Fibroblast of pulmonary artery (primary cell): ENCODE measurements at places on chromosomes 3 and 15.

DNA sequence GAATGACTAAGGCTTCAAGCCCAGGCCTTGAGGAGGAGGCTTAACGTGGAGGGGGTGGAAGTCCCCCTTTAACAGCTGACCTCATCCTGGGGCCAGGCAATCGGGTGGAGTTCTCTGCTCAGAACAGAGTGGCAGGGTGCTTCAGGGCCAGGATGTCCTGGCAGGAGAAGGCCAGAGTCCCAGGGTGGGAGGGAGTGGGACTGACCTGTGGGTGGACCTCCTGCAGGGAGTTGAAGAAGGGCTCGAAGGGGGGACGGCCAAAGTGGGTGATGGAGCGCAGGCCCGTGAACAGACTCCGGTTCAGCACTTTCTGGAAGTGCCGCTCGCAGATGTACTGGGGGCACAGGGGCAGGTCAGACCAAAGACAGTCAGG, 19.6 kb downstream of the DUOX2 start:
- DNase-seq = no peak

DNA sequence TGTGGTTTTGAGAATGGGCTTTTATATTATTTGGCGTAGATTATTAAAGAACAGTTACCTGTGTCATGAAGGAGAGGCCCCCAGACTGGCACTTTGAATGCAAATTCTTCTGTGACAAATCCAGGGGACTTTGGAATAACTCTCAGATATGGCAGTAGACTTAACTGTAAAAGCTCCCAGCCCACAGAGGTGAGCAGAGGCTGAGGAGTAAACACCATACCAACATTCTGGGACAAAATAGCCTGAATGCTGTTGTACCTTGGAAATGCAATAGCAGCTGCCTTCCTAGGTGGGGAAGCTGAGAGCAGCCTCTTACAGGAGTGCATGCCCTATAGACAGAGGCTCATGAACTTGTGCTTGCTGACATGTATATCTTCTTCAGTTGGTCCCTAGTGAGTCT, 187.6 kb upstream of the CTDSPL start:
- no peak for DNase-seq

DNA sequence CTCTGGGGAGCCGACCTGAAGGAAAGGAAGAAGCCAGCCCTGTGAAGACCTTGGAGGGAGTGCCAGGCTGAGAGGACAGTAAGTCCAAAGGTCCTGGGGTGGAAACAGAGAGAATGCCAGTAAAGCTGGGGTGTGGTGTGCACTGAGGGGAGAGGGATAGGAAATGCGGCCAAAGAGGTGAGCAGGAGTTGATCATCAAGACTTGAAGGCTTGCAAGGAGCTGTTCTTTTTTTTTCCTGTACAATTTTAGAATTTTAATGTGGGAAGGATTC, 73.8 kb downstream of the SYNPR start:
- DNase-seq = no peak

DNA sequence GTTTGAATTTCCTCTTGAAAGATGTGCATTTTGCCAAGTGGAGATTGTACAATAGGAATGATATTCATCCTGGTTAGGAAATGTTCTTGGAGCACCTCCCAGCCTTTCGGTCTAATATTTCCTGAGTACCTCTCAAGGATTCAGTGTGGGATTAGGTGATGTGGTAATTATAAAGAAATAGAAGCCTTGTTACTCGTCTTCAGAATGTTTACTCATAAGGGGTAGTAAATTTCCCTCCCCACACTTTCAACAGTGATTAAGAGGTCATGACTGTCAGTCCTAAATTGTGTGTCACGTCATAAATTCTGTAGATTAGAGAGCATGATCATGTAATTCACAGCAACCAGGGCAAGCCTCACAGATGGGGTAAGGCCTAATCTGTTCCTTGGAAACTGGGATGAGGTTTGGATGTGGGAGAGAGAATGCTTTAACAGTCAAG, 633.1 kb upstream of the TBL1XR1 start:
- peak; percentile 93 for DNase-seq

- DNase-seq = no peak
These were observed 6.7 kb upstream of the SEC11A start for GRCh38 chr15:84722628-84723027.

DNA sequence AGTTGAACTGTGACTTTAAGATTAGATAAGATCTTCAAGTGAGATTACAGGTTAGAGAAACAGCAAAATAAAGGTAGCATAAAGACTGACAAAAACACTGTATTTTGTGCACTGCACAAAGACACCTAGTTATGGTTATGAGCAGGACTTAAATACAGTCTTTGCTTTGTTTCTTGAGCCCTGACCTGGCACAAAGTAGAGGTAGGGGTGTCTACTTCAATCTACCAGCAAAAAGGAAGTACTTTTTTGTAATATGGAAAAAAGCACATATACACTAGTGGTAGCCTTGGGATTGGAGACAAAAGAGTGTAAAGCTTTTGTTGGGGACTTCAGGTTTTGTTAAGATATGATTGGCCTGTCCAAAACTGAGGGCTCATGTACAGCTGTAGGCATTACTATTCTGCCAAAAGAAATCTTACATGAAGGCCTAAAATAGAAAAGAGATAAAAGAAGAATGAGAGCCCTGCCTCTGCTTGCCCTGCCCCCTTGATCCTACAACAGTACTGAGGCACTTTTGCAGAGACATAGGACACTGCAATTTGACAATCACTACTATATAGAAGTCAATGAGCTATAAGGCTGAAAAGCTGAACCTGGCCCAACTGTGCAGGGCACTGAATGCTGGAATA, 194.3 kb downstream of the CBLB start:
- no peak for DNase-seq

DNA sequence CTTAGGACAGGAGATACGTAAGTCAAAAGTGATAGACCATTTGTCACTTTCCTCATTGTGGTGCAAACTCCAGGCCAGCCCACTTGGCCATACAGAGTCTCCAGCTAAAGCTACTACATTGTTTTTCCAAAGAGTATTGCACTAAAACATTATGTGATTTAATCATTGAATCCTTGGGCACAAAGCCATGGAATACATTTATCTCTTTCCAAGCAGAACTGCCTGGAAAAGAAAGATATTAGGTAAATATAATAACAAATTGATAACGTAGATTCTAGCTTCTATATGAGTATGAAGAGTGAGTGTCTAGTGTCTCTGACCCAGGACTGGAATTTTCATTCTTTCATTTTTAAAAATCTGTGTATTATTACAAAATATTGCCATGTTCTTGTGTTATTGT, 863.7 kb upstream of the SEMA6D start:
- no peak for DNase-seq

GRCh38 chr3:18951333-18951732, 197.0 kb upstream of the KCNH8 start:
- no peak for DNase-seq

- DNase-seq = no peak
These were observed 17.4 kb downstream of the GPR160 start for GRCh38 chr3:170055209-170055608.

DNA sequence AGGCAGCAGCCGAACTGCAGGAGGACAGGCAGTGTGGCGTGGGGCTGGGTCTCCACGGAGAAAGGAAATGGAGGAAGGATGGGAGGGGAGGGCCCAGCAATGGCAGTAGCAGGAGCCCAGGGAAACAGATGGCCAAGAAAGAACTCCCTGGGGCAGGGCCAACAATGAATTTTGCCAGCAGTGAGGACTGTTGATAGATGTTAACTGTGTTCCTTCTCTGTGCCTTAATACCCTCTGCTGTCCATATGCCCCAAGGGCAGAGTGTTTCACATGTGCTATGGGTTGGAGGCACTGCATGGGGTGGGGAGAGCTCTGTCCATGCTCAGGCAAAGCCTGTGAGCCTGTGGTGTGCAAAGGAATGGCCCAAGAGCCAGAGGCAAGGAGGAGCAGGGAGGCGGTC, 70.8 kb upstream of the POMGNT2 start:
- no peak for DNase-seq

- no peak for DNase-seq
These were observed 1.6 kb downstream of the FBXL22 start for GRCh38 chr15:63598473-63599400.

DNA sequence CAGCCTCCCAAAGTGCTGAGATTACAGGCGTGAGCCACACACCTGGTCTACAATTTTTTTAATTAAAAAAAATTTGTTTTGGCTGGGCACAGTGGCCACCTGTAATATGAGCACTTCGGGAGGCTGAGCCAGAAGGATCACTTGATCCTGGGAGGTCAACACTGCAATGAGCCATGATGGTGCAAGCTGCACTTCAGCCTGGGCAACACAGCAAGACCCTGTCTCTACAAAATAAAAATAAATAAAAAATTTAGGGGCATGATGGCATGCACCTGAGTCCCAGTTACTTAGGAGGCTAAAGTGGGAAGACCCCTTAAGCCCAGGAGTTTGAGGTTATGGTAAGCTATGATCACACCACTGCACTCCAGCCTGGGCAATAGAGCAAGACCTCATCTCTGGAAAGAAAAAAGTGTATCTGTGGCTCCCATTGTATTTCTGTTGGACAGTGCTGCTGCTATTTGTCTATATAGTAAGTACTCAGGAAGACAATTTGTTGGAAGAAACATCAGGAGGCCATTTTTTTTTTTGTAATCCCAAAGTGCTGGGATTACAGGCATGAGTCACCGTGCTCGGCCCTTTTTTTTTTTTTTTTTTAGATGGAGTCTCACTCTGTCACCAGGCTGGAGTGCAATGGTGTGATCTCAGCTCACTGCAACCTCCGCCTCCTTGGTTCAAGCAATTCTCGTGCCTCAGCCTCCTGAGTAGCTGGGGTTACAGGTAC, 27.5 kb upstream of the SH3BP5 start:
- peak; percentile 23 for DNase-seq

- peak; percentile 68 for DNase-seq
These were observed 355.4 kb downstream of the OTOL1 start for GRCh38 chr3:161851941-161852566.

DNA sequence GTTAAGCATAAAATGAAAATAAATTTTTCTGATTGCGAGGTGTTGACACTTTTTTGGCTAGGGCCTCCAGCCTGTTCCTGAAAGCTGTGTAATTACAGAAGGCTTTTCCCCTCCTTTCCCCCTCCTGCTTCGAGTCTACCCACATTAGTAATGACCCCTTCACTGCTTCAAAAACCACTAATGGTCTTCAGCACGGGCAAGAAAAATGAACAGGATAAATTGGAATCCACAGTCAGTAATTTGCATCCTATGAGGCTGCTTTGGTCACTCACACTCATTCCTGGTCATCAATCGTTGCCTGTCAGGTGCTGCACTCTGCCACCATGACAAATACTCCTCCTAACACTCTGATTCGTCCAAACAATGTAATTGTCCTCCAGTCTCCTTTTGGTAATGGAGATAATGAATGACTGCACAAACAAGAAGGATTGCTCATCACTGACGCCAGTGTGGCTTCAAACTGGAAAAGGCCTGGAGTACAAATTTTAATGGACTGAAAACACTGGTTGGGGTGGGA, 148.6 kb downstream of the MEIS2 start:
- DNase-seq = peak; percentile 75

DNA sequence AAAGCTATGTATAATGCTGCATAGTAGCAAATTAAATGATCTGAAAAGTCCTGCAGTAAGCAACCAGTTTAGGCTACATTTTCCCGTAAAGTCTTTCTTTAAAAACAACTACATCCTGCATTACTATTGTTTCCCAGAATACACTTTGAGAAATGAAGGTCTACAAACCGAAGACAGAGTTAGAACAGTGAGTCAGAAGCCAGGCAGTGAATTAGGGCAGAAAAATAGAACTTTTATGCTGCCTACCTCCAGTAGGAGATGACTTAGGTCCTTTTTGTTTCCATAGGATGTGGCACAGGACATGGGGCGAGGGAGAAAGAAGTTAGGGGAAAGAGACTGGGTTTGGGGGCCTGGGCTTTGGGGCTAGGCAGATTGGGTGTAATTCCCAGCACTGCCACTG, 127.3 kb downstream of the PPM1L start:
- no peak for DNase-seq

- DNase-seq = peak; percentile 55
These were observed 43.0 kb downstream of the ABHD5 start for GRCh38 chr3:43733459-43734384.

DNA sequence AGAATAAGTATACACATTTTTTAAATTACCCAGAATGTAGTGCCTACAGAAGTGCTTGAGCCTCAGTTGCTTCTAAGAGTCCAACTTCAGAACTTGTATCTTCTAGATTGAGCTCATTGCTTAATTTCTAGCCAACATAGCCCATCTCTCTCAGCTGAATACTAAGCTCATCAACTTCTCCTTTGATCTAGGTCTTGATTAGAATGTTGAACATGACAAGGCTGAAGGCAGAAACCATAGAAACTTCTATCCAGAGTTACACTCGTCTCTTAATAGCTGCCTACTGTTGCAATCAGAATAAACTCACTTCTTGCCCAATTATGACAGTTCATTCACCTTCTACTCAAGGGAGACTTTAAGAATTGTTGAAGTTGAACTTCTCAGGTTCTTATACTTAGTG, 327.3 kb upstream of the THBS1 start:
- no peak for DNase-seq

- peak; percentile 74 for DNase-seq
These were observed 42.6 kb upstream of the TMCO5A start for GRCh38 chr15:37891766-37892368.

- no peak for DNase-seq
These were observed 20.5 kb upstream of the ENTPD3 start for GRCh38 chr3:40366203-40367162.
